ENCODE measurements at places on chromosomes 6 and 20. TPM values are rescaled to one million over a fixed set of nuclear protein-coding genes. Genes with fewer than 3 reads are reported as not detected.
A peak's percentile ranks its signal among the peaks of the same experiment; 100 is the strongest.

DNA sequence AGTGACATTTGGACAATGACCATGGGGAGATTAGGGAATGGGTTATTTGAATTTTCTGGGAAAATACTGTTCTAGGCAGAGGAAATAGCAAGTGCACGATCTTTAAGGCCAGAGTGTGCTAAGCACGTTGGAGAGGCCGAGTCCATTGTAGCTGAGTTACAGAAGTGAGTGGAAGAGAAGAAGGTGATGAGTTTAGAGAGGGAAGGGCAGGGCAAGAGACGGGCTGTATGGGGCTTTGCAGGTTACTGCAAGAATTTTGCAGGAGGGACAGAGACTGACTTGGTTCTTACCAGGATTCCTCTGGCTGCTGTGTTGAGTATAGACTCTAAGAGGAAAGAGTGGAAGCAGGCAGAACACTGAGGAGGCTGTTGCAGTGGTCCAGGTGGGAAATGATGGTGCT, 1.1 kb upstream of the NCOA3 start:
- DNase-seq, result no peak

GRCh38 chr6:165308926-165309731, at the start of gene C6orf118:
TSS of gene C6orf118 (minus strand) at chr6:165309605. CDS start at chr6:165309586, 19 bp downstream.
- peak; percentile 47 for DNase-seq

DNA sequence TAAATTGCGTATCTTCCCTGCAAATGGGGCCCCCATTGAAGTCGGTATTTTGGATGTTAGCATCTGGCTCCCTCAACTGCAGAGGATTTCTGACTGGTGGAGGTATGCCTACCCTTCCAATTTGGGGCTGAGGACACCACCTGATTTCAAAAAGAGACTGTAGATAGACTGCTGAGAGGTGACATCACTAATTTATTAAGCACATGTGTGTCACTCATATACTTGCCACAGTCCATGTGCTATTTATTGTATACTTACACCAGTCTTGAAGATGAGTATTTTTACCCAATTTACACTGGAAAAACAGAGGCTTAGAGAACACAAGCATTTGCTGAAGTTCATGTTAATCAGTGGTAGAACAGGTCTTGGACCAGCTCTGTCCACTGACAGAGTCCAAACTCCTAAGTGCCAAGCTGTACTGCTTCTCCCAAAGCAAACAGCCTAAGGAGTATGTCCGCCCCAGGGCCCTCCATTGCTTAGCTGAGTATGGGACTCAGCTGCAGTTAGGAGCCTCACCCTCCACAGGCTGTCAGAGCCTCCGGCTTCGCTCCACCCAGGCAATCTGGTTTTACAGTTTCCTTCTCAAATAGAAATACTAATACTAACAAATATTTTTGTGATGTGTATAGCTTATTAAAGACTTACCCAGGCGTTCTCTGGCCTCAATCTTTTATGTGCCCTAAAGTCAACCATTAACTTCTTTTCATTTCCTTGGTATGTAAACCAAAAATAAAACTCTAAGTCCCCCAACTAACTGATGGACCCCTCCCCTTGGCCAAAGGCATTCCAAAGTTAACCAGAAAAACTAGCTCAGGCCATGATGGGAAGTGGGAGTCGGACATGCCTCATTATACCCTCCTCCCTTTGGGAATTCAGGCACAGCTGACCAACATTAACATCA, 17.5 kb downstream of the RIN2 start:
- DNase-seq, result no peak

GRCh38 chr20:6605055-6605935, 162.2 kb upstream of the BMP2 start:
- DNase-seq, result no peak

- DNase-seq, result no peak
These were observed 158.7 kb upstream of the JARID2 start for GRCh38 chr6:15087186-15087589.

GRCh38 chr6:165663736-165664558, 906 bp upstream of the PDE10A start:
- no peak for DNase-seq

GRCh38 chr6:36929152-36929551, 25.4 kb upstream of the PI16 start:
- no peak for DNase-seq

DNA sequence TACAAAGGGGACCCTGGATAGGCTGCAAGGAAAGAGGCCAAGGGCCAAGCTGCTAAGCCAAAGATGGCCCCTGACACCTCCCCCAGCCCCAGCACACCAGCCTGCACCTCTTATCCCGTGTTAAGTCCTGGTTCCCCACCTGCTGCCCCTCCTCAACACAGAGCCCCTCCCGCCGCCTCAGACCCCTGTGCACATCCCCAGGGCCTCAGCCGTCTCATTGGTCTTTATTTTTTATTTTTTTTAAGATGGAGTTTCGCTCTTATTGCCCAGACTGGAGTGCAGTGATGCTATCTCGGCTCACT, 37.1 kb upstream of the MDFI start:
- DNase-seq, result no peak

Gene ADGRF1
- not detected for total RNA-seq

Gene BNIP5
- total RNA-seq, result not detected

Gene RIN2
- 0.03 TPM for total RNA-seq

Gene DACT2
- not detected for total RNA-seq

Gene RNGTT
- total RNA-seq, result 22.4 TPM

Gene HLA-DOA
- 0.16 TPM for total RNA-seq

Data from SK-MEL-5 (cell line).